Pulmonary artery endothelial cell (primary cell): ENCODE measurements at places on chromosomes 7 and 10.

DNA sequence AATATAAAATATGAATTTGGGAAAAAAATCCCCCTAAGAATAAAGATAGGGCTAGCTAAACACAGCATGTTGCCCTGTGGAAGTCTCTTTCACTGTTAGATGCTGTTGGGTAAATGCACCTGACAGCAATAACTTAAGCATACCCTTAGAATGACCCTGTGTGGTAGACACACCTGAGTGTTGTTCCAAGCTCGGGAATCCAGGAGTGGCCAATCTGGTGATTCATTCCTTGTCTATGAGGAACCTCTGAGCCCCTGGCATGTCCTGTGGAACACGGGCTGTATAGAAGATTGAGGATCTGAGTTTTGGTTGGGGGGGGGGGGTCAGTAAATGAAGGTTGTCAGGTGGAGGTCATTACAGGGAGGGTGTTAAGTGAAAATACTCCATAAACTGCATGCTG is 730.0 kb upstream of the IGFBP3 start:
- DNase-seq: no peak

DNA sequence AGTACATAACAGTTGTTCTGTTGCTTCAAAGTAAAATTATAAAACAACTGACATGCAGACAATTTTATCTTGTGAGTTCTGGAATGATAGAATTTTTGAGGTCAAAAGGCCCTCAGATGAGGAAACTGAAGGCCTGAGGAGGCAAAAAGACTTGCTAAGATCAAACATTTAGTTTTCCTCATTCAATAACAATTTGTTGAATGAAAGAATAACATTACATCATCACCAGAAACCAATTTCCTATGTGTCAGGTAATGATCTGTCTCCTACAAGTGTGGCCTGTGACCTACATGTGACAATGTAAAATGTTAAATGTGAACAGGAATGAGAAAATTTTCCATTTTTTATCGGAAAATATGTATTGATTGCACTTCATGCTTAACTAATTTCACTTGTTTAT is 16.6 kb upstream of the ASB4 start:
- DNase-seq: no peak

DNA sequence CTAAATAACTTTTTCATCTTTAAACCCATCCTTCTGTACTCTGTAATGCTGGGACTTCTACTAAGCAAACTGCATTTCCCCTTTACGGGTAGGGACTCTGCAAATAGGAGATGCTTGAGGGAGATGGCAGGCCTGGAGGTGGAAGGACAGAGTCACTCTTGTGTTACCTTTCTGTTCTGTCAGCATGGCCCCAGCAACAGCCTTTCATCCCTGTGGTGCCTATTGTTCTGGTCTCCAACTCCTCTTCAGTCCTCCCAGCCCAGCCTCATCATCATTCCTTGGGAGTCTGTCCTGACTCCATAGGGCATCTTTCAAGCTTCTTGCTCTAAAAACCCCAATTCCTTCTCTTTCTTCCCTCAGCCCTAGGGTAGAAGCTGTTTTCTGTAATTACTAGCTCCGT is 230.0 kb downstream of the SNX13 start:
- no peak for DNase-seq

DNA sequence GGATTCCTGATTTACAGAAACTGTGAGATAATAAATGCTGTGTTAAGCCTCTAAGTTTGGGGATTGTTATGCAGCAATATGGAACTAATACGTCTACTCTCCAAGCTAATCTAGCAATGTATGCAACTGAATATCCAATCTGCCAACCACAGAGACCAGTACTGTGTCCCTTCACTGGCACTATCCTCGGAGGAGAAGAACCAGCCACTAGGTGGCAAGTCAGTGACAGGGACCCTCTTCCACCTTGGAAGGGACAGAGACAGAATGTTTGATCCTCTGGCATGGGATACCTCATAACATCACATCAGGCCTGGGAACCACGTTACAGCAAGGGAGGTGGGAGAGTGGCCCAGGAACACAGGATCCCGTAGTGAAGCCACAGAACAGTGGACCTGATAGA is 96.4 kb downstream of the CREM start:
- no peak for DNase-seq

DNA sequence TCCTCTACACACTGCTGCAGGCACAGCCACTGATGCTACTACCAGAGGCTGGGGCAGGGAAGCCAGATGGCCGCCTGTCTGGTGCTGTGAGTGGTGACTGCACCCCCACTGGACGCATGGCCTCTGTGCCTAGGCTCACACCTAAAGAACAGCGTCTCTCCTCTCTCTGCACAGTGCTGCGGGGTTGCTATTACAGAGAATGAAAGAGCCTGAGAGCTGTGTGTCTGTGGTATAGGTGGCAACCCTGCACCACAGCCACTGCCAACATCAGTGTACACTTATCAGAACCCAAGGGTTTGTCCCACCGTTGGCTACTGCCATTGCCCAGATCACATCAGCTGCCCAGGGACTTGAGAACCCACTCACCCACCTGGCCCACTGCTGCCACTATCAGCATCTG is 4.1 kb upstream of the IFIT2 start:
- no peak for DNase-seq

GRCh38 chr7:90681336-90682022 is 85.4 kb downstream of the CDK14 start:
- DNase-seq: no peak

DNA sequence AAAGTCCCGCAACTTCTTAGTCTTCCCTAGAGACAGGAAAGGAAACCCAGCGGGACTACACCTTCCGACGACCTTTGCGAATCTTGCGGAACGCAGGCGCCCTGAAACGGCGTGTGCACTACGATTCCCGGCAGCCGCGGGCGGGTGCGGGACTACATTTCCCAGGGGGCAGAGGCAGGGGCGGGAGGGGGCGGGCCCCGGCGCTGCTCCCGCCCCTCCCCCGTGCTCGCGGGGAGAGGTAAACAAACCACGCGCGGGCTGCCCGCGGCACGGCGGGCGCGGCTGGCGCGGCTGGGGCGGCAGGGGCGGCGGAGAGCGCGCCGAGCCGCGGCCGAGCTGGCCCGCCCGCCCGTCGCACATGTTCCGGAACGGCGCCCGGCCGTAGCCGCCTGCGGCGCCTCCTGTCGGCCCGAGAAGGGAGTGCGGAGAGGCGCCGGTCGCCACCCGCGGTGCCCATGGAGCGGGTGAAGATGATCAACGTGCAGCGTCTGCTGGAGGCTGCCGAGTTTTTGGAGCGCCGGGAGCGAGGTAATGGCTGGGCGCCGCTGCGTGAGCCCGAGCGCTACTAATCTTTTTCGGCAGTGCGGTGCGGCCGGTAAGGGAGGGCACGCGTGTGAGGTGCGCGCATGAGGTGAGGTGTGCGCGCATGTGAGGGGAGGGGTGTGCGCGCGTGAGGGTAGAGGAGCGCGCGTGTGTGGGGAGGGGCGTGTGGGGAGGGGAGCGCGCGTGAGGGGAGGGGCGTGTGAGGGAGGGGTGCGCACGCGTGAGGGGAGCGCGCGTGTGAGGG is 18.5 kb downstream of the MXI1 start:
- peak; percentile 65 for DNase-seq

DNA sequence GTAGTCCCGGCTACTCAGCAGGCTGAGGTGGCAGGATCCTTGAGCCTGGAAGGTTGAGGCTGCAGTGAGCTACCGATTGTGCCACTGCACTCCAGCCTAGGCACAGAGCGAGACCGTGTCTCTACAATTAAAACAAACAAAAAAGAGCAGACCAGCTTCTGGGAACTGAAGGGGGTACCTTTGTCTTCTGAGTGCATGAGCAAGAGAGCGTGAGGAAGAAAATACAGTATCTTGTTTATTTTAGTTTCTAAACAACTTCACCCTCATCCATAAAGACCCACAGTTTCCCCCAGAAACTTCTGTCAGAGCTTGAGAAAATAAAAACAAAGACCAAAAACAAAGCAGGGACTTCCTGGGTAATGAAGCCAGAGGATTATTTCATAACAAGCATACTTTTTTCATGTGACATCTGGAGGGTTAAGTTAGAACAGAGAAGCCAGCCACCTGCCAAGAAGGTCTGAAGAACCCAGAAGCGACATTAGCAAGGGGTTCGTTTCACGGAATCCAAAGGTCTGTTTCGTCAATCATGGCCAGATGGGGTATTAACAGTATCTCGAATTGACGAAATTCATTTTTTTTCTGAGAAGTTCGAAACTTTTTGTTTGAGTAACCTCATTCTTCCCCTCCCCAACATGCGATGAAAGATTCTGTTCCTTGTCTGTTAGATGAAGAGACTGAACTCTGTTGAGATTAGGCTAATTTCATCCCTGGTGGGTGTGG is 10.2 kb upstream of the IL2RA start:
- no peak for DNase-seq

DNA sequence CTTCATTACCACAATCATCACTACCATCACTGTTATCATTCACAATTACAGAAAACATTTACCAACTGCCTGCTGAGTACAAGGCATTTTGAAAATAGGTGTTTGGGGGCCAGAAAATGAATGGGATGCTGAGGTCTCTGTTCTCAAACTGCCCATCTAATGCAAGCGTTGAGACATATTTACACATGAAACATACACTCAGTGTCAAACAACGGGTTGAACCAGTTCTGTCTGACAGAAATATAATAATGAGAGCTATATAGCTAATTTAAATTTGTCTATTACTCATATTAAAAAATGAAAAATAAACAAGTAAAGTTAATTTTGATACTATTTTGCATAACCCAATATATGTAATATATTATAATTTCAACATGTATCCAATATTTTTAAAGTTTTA is 303.1 kb downstream of the KCNMA1 start:
- DNase-seq: no peak

- DNase-seq: no peak
Measured at GRCh38 chr7:156751319-156751718, 110.7 kb downstream of the RNF32 start.

DNA sequence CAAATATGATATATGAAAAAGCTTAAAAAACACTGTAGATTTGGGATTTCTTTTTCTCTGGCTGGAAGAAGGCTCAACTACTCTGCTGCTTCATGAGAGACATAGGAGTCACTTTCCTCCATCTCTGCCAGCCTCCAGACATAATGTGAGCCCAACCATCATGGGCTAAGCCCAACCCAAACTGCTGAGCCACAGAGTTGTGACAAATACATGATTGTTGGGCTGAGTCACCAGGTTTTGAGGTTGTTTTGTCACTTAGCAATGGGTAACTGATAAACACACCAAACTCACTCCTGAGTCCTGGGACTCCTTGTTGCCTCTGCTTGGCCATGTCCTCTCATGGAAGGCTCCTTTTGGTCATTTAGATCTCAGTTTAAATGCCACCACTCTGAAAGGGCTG is 381.8 kb upstream of the FZD8 start:
- no peak for DNase-seq

DNA sequence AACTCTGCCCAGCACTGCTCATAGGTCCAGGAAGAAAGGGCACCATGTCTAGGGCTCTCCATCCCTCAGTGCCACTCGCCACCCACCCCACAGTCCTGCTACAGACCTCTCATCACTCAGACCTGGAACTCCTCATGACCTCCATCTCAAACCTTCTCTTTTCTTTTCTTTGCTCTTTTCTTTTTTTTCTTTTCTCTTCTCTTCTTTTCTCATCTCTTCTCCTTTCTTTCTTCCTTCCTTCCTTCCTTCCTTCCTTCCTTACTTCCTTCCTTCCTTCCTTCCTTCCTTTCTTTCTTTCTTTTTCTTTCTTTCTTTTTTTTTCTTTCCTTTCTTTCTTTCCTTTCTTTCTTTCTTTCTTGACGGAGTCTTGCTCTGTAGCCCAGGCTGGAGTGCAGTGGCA is 122.2 kb downstream of the KLF6 start:
- no peak for DNase-seq

DNA sequence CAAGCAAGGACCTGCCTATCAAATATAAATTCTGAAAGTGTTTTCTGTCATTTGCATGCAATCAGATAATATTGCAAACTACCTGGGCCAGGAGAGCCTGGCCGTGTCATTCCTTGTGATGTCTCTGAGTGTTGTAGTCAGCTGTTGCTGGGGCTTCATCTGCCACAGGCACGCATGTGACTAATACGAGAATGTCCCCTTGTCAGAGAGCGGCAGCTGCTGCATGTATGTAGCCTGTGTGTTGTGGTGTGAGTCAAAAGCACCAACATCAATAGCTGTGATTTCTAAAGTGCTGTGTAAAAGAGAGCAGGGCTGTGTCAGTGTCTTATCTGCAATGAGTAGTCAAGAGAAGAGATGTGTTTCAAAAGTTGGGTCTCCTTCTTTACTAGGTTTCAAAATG is 155.4 kb downstream of the POU6F2 start:
- no peak for DNase-seq

DNA sequence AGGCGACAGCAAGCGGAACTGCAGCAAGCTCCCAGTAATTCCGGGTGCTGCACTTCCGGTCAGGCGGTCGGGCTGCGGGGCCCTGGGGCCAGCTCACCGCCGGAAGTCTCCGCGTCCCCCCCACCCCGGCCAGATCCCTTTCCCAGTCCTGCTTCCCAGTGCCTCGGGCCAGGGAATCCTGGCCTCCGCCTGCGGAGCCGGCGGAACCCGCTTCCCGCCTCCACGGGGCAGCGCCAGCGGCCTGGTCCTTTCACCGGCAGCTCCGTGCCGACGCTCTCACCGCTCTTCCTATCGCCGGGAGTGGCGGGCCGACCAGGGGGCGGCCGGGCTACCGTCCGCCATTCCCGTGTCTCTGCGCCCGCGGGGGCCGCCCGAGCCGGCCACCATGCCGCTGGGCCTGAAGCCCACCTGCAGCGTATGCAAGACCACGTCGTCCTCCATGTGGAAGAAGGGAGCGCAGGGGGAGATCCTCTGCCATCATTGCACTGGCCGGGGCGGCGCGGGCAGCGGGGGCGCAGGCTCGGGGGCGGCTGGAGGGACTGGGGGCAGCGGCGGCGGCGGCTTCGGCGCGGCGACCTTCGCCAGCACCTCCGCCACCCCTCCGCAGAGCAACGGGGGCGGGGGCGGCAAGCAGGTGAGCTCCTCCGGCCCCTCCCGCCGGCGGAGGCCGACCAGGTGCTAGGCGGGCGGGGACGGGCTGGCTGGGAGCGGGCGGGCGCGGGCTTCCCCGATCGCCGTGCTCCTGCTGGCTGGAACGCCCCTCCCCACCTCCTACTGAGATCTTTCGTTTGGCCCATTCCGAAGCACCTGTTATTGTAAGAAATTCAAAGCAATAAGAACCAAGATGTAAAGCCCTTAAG is at the start of gene GATAD1:
Gene GATAD1 (plus strand): TSS at position 138 of the 860 bp plus-strand sequence. CDS start 248 bp downstream, at position 386.
- peak; percentile 71 for DNase-seq

- DNase-seq: no peak
Measured at GRCh38 chr7:123774496-123774895, 25.7 kb upstream of the WASL start.

DNA sequence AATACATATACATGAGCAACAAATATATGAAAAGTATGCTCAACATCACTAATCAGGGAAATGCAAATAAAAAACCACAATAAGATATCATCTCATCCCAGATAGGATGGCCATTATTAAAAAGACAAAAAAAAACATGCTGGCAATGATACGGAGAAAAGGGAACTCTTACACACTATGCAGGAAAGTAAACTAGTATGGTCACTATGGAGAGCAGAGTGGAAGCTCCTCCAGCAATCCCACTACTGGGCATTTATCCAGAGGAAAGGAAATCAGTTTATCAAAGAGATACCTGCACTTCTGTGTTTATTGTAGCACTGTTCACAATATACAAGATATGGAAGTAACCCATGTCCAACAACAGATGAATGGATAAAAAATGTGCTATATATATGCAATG is 217.5 kb downstream of the SDK1 start:
- no peak for DNase-seq
